ENCODE measurements at places on chromosomes 11 and 22.

DNA sequence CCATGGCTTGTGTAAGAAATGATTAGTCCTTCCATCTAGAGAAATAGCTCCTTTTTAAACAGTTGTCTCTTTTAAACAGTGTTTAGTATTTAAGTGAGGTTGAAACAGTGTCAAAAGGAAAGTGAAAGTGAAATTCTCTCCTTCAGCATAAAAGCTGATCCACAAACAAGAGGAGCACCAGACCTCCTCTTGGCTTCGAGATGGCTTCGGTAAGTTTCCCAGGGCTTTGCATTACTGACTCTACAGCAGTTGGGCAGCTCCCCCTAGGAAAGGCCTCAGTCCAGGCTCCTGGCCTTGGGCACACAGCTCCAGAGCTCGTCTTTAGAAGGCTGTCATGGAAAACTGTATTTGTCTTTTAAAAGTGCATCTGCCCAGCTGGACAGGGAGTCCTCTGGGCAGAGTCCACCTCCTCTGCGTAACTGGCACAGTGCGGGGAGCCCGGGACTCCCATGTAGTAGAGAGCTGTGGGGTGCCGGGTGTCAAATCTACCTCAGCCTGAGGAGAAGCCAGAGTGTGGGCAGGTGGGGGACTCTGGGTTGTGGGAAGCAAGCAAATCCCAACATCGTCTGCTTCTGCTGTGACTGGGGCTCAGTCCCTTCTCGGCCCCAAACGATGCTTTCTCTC lies at the start of gene PLAAT4:
TSS of gene PLAAT4 (plus strand) at position 140 of the 624 bp plus-strand sequence. CDS start at position 201, 61 bp downstream.
- no peak for DNase-seq

- no peak for DNase-seq
Measured at GRCh38 chr22:44677871-44678555, 24.0 kb upstream of the PRR5 start.

DNA sequence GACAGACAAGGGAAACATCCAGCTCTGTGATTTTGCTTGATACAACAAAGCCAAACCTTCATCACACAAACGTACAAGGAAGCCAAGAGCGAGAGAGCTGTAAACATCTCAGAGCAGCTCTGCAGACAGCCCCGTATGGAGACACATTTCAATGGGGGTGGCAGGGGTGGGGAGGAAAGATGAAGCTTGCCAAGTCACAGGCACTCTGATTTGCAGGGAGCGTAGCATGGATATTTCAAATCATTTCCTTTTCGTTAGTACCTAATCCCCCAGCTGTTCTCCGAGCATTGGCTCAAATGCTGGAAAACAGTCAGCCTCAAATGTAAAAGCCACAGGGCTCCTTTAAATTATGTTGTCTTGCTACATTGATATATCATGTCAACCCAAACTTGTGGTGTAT lies 458.9 kb upstream of the CADM1 start:
- DNase-seq = no peak

DNA sequence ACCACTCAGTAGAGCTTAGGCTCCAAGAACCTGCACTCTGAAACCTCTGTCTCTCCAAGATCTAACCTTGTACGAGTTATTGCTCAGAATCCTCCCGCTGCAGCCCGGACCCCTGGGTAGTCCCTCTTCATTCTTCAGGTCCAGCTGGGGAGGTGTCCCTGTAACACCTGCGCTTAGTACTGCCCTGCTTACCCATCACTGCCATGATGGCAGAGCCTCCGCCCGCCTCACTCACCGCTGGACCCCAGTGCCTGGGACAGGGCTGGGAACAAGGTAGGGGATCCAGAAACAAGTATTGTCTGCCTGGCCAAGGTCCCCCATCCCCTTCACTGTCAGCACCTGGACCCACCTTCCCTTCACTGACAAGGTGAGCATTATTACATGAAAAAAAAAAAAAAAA lies 50.3 kb downstream of the THAP12 start:
- no peak for DNase-seq

DNA sequence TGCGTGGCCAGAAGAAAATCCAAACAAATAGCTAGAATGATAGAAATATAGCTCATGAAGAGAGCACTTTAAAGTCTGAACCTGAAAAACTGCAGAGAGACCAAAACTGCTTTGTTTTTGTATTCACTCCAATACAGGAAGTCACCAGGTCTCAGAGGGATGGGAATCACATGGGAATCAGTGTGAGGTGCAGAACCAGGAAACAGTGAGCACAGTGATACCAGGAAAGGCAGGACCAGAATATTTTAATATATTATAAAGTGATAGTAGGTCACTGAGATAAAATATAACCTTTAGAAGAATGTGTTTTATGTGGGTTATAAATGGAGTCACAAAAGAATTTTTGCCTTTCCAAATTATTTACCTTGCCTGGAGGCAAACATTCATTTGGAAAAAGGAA lies 277.3 kb downstream of the CASP12 start:
- no peak for DNase-seq

DNA sequence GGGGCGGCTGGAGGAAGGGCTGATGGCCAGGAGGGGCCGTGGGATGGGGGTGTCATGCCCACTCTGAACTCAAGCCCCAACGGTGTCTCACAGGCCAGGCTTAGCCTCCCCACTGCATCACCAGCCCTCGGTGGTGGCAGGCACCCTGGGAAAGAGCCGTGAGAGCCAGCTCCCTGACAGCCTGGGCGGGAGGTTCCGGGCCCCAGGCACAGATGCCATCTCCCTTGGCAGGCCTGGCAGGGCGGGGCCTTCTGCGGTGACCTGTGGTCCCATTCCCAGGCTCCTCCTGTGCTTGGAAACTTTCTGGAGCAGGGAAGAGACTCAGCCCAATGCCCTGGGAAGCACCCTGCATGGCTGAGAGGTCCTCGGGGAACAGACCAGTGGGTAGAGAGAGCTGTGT lies 4.8 kb downstream of the PHLDA2 start:
- DNase-seq = no peak

GRCh38 chr11:71164621-71165020 lies 87.8 kb downstream of the SHANK2 start:
- no peak for DNase-seq

DNA sequence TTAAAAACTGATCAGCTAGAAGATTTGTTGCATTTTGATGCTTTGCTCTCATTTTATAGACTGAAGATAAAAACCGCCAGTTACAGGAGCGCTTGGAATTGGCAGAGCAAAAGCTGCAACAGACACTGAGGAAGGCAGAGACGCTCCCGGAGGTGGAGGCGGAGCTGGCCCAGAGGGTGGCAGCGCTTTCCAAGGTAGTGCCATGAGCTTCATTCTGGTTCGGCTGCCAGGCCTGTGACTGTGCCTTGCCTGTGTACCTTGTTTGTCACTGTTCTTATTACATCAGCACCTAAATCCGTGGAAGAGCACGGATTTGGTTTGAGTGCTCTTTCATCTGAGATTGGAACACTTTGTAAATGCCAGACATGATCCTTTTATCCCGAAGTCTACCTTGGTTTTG lies 61.4 kb downstream of the PPFIA1 start:
- DNase-seq = no peak

DNA sequence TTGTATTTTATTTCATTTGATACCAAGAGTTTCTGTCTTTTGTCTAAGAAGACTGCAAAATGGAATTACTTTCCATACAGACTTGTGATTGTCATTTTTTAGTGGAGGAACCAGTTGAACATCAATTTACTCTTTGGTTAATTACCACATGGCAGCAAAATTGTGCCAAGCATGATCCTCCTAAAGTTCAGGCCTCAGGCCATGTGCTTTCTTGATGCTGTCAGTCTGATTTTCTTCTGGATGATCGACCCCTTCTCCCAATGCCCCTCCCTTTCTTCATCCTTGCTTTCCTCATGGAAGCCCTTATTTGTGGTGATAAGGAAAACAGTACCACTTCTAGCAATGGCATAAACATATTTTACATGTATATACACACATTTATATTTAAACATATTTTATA lies 76.2 kb downstream of the SVIP start:
- no peak for DNase-seq

DNA sequence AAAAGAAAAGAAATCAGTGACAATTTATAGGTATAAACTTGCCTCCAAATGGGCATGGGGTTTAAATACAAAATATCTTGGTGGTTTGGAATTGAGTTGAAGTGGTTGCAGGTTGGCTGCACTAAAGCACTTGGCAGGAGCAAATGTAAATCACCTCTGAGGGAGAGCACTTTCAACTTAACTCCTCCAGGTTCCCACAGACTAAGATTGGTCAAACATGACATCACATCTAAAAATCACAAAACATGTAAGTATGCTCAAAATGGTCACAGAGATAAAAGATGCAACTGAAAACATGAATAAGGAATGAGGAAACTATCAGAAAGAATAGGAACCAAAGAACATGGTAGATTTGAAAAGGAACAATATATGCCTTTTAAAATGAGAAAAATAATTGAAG lies 12.3 kb upstream of the SHANK3 start:
- DNase-seq = no peak

GRCh38 chr22:24428751-24429410 lies 1.5 kb downstream of the ADORA2A start:
- no peak for DNase-seq

- no peak for DNase-seq
Measured at GRCh38 chr11:46050003-46050461, 71.2 kb downstream of the PHF21A start.

GRCh38 chr11:74905326-74905725 lies 43.6 kb downstream of the XRRA1 start:
- no peak for DNase-seq

All from NCI-H510A (cell line).